ENCODE measurements at places on chromosomes 12 and 14. TPM values are rescaled to one million over a fixed set of nuclear protein-coding genes. Genes with fewer than 3 reads are reported as not detected.

The NEDD1 gene
- 46.4 TPM for total RNA-seq

GRCh38 chr12:76555231-76555767 is 4.3 kb downstream of the OSBPL8 start:
- no peak for DNase-seq

DNA sequence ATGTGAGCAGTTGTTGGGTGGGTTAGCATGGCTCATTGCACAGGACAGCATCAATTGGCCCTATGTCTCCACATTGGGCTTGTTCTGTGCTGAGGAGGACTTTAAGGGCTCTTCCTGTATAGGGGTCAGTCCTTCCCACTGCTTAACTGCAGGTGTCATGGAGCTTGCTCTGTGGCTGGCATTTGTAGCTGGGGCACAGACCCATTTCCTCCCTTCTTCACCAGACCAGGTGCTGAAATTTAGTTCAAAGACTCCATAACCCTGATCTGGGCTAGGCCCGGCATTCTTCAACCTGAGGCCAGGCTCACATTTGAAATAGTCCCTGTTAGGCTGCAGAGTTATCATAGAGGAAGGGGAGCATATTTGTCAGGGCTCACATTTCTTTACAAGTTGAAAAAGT is 12.8 kb downstream of the CHST11 start:
- DNase-seq: no peak

GRCh38 chr12:7981446-7981845 is 45.5 kb upstream of the SLC2A3 start:
- DNase-seq: no peak

DNA sequence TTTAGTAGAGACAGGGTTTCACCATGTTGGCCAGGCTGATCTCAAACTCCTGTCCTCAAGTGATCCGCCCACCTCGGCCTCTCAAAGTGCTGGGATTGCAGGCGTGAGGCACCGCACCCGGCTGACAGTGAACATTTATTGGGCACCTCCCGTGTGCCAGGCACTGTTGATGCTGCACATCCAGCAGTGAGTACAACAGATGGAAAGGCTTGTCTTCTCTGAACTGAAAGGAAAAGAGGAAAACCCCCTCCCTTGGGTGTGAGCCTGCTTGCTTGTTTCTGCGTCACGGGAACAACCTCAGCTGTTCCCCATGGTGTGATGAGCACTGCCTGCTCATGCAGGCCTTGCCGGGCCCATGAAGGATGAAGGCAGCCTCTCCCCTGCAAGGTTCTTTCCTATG is 39.5 kb downstream of the DGLUCY start:
- no peak for DNase-seq

GRCh38 chr14:61876362-61877034 is 114.3 kb downstream of the SNAPC1 start:
- DNase-seq: peak; percentile 97

The SELPLG gene
- 0.74 TPM for total RNA-seq

DNA sequence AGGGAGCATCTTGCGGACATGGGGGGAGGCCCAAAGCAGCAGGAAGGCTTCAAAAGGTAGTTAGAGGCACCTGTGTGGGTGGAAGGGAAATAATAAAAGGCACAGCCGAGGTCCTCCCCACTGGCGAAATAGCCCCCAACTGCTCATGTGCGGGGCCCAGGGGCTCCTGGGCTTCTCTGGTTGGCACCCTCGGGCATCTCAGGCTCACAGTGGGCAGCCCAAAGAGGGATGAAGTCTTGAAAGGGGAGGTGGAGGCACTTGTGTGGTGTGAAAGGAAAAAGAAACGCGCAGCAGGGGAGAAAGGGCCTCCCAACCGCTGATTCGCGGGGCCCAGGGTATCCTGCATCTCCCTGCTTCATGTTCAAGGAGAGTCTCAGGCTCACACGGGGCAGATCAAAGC is 579.4 kb downstream of the ALG10 start:
- no peak for DNase-seq

DNA sequence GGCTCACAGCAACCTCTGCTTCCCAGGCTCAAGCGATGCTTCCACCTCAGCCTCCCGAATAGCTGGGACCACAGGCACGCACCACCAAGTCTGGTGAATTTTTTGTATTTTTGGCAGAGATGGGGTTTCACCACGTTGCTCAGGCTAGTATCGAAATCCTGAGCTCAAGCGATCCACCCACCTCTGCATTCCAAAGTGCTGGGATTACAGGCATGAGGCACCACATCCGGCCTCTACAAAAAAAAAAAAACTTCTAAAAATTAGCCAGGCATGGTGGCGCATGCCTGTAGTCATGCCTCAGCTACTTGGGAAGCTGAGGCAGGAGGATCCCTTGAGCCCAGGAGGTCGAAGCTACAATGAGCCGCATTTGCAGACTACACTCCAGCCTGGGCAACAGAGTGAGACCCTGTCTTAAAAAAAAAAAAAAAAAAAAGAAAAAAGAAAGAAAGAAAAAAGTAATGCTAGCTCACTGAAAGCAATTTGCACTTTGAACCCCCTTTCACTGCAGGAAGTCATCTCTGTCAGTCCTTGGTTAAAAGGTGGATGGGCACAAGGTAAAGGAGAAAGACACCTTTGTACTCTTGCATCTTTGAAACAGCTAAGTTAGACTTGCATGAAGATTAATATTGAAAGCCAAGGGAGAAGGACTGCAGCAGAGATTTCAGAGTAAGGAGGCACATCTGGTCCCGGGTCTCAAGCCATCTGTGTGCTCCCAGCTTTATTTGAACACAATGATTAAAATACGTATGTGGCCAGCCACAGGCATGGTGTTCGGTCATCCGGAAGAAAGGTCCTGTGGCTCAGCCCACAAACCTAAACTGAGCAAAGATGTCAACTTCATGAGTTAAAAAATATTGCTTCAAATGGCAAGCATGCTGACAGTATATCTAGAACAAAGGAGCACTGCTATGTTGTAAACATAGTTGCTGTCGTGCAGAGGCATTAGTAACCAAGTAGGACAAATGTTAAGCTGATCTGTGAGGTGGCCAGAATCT is 103.8 kb upstream of the HMGA2 start:
- DNase-seq: no peak

DNA sequence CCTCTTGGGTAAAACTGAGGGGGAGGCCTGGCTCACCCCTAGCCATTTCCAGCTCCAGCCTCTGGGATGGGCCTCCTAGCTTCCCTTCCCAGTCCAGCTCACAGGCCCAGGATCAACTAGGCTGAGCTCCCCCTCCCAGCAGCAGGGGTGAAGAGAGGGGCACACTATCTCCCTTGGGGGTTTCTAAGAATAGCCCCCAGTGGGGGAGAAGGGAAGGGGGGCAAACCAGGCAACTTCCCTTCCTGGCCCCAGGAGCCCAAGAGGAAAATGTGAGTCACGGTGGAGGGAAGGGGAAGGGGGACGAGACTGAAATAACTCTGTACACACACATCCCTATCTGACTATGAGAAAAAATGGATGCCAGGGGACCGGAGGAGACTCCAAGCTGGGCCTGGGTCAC is 9.0 kb downstream of the ADCY6 start:
- DNase-seq: no peak

- DNase-seq: no peak
These were observed 7.2 kb upstream of the MYL2 start for GRCh38 chr12:110927546-110927945.

The DLK1 gene
- total RNA-seq: 6.1 TPM

- no peak for DNase-seq
These were observed 70.4 kb upstream of the BTG1 start for GRCh38 chr12:92216092-92216491.

- DNase-seq: no peak
These were observed 319.8 kb downstream of the CEP128 start for GRCh38 chr14:80621701-80622100.

- no peak for DNase-seq
These were observed 16.1 kb upstream of the MFAP5 start for GRCh38 chr12:8678661-8679111.

GRCh38 chr14:79011091-79011919 is 841.1 kb downstream of the NRXN3 start:
- DNase-seq: peak; percentile 76

DNA sequence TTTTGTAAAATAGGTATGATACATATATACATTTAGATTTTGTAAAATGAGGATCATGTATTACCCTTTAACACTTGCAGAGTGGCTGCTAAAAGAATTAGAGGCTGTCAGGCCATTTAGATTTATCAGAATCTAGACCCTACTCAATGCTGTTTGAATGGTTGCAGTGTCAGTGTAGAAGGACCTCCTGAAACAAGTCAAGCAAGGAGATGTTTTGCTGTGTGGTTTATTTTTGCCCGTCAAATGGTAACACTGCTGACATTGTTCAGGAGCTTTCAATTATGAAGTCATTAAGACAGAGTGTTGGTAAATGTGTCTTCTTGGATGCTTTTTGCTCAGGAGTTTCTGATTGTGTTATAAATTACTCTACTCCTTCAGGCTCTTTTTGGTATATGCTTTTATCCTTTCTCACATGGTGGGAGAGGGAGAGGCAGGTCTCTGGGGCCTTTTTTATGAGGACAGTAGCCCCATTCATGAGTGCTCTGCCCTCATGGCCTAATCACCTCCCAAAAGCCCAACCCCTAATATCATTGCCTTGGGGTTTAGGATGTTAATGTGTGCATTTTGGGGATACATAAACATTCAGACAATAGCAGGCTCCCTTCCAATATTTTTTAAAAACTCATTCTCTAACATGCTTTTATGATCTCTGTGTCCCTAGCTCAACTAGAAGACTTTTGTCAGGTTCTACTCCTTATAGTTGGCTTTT is 16.5 kb downstream of the EID3 start:
- no peak for DNase-seq

The TAS2R42 gene
- total RNA-seq: not detected

DNA sequence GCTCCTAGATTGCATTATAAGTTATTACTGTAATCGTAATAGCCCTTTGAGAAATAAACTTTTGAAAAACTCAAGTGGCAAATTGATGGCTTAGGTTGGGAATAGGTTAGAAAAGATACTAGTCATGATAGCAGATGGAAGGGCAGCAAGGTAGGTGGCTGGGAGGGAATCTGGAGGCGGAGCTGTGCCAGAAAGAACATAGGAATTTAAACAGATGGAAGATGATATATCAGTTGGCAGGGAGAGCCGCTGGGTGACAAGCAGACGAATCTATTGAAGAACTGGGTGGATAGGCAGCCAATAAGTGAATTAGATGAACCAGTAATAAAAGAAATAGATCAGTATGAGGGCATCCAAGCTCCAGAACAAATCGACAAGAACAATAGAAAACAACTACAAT is 142.1 kb downstream of the CNTN1 start:
- peak; percentile 97 for DNase-seq

The IAPP gene
- total RNA-seq: not detected

DNA sequence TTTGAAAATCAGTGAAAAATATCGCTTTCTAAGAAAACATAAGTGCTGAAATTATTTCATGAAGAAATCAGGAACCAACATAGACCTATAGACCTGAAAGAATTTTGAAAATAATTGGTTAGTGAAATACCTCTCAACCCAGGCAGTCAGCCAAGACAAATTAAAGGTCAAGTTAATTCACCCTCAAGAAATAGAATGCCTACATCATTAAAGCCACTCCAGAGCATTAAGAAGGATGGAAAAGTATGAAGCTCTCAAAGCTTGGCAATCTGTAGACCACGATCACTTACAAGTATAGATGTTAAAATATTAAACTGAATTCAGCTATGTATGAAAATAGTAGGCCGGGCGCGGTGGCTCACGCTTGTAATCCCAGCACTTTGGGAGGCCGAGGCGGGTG is 48.3 kb downstream of the SFSWAP start:
- DNase-seq: no peak

GRCh38 chr12:75592086-75592485 is 80.7 kb upstream of the KRR1 start:
- DNase-seq: peak; percentile 51

DNA sequence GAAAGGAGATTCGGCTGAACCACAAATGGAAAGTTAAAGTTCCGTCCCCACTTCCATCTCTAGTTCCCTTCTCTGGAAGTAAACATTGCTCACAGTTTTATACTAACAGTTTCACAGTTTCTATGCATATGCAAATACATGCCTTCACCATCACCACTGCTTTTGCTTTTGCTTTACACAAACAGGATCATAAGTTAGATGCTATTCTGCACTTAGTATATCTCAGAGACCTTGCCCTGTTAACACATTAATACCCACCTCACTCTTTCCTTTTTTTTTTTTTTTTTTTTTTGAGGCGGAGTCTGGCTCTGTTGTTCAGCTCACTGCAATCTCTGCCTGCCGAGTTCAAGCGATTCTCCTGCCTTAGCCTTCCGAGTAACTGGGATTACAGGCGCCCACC is 890 bp downstream of the TEP1 start:
- no peak for DNase-seq

DNA sequence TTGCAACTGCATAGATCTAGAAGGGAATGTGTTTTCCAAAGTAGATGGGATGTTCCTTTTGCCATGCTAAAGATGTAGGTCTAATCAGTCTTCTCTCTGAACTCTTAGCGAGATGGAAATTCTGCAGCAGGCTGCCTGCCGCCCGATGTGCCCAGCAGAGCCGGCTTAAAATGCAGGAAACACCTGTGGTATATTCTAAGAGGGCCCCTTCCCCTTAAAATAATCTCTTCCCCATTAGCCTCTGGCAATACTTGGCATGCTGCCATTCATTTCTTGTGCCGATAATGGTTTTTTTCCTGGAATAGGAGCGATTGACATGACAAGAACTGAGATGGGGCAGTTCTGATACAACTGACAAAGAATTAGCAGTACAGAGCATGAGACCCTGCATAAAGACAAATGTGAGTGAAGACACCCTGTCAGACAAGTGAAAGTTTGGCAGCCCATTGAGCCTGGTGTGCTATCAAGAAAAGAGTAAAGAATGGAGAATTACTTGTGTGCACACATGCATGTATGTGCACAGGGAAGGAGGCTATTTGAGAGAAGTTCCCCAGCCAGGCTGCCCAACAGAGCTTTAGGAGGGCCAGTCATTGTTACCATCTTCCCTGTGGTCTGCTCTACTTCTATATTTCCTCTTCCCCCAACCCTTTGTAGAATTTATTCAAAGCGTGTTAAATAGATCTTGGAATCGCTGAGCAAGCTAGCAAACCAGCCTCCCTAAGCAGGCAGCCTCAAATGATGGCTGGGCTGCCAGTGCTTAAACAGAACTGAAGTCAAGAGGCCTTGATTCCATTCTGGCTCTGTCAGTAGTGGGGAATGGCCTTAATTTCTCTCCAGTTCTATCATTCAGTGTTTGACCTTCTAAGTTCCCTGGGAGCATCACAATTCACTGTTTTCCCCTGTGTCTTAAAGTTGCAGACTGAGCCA is 29.6 kb upstream of the NTF3 start:
- no peak for DNase-seq
